ENCODE measurements at places on chromosomes 12 and 14. TPM values are rescaled to one million over a fixed set of nuclear protein-coding genes. Genes with fewer than 3 reads are reported as not detected.

DHRS1 gene
- 31.1 TPM for total RNA-seq

CYP46A1 gene
- total RNA-seq = 2.1 TPM

EFS gene
- total RNA-seq = 9.2 TPM

NELL2 gene
- total RNA-seq = 0.51 TPM

RAD51AP1 gene
- total RNA-seq = 1.1 TPM

OR4K5 gene
- not detected for total RNA-seq

CACNA2D4 gene
- total RNA-seq = 7.5 TPM

SLC5A8 gene
- not detected for total RNA-seq

PPHLN1 gene
- total RNA-seq = 48.0 TPM

AMN gene
- total RNA-seq = not detected

OTX2 gene
- total RNA-seq = not detected

Measured in subcutaneous adipose tissue (tissue), 4 donors.